Activated CD4-positive, alpha-beta T cell treated with anti-CD3 and anti-CD28 coated beads for 36 hours (primary cell): ENCODE measurements at places on chromosomes 2 and 18. TPM values are rescaled to one million over a fixed set of nuclear protein-coding genes. Genes with fewer than 3 reads are reported as not detected.

GRCh38 chr2:209476367-209477208, 52.7 kb downstream of the MAP2 start:
- no peak for DNase-seq

- peak; percentile 72 for DNase-seq
These were observed 993 bp downstream of the RBMS1 start for GRCh38 chr2:160492401-160493226.

DNA sequence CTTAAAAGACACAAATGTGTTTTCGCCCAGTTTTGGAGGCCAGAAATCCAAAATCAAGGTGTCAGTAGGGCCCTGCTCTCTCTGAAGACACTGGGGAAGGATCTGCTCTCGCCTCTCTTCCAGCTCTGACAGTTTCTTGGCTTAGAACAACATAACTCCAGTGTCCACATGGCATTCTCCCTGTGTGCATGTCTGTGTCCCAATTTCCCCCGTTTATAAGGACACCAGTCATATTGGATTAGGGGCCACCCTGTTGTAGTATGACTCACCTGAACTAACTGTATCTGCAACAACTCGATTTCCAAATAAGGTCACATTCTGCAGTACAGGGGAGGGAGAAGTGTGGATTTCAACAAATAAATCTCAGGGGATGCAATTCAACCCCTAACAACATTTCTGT, 263.2 kb downstream of the SS18 start:
- no peak for DNase-seq

DNA sequence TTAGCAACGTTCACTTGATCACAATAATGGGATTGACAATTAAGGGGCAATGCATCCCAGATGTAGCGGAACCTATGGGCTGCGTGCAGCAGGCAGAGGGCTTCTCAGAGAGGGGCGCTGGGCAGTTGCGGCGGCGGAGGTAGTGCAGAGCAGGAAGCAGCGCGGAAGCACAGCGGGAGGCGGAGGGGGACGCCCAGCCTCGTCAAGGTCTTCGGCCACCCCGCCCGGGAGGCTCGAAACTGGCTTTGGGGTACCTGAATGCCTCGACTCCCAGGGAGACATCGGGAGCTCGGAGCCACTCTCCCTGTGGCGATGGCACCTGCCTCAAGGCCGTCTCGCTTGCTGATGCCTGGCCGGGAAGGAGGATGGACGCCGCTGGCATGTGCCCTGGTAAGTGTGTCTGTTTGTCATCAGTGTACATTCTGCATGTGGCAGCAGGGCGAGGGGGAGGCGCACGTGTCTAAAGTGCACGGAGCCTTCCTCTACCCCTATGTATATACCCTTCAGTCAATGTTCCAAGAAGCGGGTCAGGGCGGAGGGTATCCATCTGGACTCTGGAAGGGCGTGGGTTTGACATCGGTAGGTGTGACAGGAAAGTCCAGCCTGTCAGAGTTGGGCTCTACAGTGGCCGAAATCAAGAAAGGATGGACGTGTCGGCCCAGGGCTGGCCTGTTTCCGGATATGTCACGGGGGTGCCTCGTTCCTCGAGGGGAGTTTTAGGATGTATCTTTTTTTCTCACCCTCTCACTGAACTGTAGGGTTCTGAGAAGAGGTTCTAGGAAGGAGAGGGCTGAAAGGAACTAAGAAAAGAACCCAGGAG, 7.5 kb upstream of the SP9 start:
- peak; percentile 38 for DNase-seq

DNA sequence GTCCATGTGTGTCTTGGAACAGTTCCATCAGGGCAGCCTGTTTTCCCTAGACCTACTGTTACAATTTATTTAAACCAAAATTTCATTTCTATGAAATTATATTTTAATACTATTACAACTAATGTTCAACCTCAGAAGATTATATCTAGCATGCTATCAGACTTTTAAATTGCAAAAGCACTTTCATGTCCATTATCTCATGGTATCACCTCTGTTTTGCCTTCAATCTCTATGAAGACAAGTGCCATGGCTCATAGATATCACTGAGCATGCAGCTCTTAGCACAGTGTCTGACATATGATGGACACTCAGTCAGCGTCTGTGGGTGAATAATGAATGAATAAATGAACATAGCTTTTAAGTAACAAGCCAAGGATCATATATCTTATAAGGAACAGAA, 288.8 kb downstream of the RAD51AP2 start:
- no peak for DNase-seq

The DCDC2C gene
- total RNA-seq, result not detected

The HIBCH gene
- 23.7 TPM for total RNA-seq

The RAB31 gene
- total RNA-seq, result 1.8 TPM

The AKAIN1 gene
- total RNA-seq, result not detected
